ENCODE measurements at places on chromosomes 4 and X.

DNA sequence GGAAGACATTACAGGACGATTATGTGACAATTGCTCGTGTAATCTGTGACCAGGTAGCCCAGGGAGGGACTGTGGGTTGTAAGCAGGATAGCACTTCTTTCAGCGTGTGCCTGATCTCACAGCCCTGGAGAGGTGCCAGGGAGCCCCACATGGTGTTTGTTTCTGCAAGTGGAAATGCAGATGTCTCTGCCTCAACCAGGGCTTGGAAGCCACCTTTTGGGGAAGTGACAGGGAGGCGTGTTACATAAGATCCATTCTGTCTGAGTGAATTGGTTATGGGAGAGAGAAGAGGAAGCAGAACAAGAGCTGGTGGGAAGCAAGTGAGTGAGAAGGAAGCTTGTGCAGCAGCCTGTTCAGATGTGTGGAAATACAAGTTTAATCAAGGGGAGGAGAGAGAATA lies 104.5 kb upstream of the GATB start:
- DNase-seq = no peak

- DNase-seq = peak; percentile 59
Measured at GRCh38 chr4:170025523-170026252, 507 bp downstream of the MFAP3L start.

GRCh38 chrX:25810202-25810601 lies 327.9 kb upstream of the MAGEB18 start:
- DNase-seq = no peak

DNA sequence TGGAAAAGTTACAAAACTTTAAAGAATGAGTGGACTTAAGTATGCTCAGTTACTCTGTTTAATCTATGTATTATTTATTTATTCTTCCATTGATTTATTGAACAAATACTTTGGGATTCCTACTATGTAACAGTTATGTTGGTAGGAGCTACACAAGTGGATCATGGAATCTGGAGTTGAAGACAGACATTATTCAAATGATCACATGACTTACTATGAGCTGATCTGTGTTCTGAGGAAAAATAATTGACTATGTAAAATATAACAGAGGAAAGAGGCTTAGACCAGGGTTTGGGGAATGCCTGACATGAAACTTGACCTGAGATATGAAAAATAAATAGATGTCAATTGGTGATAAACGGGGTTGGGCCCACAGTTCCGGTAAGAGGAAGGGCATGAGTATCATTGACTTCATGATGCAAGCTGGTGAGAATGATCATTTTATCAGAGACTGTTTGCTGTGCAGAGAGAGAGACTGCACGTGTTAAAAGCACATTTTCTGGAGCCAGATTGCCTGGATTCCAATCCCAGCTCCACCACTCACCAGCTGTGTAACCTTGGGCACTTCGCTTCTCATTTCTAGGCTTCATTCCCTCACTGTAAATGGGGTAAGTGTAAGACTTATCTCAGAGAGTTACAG lies 179.0 kb downstream of the SPCS3 start:
- DNase-seq = no peak

DNA sequence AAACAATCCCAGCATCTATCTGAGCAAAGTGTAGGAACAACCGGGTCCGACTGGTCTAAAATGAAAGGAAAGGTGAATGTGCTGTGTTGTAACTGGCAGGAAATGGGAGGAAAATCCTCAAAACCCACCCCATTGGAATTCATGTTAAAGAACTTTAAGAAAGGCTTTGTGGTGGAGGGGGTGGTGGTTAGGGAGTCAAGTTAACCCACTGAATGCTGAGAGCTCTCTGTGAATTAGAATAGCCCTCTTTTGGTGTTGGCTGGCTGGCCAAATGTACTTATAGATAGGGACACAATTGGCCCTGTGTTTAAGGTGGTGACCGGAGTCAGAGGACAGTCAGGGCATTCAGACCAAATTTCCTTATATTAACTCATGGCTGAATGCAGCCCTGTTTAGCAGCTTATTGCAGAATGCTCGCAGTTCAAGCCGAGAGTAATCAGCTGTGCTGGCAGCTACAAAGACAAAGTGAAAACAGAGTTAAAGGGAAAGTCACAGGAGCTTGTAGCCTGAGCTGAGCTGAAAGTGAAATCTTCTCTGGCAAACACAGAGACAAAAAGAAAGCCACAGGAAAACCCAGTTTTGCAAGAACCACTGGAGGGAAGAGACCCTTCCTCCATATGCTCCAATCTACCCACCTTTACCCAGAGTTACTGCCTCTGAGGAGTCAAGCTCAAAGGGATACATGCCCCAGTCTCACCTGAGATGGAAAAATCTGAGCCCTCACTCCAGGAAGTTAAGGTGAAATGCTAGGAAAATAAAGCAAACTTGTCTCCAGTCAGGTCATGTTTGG lies 38.5 kb upstream of the UGT2B7 start:
- DNase-seq = no peak

- no peak for DNase-seq
Measured at GRCh38 chr4:159177265-159178150, 74.6 kb downstream of the RAPGEF2 start.

DNA sequence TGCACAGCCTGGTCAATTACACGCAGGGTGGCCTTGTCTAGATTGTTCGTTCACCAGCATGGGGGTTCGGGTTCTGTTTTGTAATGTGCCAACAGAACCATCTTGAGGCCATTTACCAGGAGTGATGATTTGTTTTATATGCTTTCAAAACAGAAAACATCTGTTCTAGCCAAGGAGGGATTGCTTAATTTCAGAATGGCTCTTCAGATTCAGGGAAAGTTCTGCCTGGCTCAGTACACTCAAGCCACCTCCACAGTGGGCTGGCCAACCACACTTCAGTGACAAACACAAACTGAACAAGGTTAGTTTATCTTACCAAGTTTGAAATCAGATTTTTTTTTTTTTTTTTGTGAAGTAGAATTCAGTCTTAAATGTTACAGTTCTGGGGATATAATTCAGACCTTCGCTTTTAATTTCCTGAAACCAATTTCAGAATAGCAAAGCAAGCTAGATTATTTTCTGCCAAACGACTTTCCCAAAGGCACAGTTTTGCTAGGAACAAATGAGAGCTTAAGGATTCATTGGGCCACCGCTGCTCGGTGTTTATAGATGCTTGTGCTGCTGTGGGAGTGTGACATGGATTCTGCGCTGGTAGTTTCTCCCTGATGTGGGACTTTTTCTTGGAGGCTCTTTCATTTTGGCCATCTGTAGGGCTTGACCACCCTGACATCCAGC lies 23.4 kb downstream of the SMS start:
- DNase-seq = no peak

DNA sequence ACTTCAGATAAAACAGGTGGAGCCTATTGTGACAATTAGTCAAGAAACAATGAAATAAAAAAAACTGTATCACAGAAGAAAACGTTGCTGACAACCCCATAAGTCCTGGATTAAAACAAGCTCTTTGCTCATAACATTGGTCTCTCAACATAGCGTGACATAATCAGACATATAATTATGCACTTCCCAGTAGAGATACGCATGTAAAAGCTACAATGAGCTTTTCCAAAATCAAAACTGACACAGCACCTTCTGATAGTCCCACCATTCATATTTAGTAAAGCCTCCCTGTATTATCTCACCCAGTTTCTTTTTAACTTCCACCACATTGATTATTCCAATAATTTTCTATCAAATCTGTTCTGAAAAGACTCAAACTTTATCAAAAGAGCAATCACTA lies 372.1 kb upstream of the SMIM31 start:
- DNase-seq = no peak

DNA sequence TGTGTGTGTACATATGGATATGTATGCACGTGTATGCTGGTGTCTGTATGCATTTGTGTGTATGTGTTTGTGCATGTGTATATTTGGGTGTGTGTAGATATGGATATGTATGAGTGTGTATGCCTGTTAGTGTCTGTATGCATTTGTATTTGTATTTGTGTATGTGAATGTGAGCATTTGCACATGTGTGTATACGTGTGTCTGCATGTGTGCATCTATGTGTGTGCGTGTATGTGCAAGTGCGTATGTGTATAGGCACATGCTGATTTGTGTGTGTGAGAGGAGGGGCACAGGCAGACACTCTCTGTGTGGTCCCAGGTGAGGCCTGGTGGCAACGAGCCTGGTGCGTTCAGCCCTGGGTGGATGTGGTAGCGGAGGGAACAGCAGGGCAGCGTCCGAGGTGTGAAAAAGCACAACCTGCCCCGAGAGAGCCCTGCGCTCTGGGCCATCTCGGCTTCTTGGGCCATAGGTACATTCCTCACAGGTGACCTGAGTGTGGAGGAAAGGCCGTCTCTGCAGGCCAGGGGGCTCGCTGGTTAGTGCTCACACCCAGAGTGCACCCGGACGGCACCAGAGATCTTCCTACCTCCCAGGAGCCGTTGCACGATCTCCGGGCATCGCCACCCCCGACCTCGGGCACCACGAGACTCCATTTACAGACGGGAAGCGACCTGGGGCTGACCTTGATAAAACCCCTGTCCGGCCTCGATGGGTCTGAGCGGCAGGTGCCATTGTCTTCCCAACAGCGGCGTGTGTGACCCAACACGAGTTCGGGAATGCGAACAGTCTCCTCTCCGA lies 45.0 kb downstream of the ASMT start:
- no peak for DNase-seq

DNA sequence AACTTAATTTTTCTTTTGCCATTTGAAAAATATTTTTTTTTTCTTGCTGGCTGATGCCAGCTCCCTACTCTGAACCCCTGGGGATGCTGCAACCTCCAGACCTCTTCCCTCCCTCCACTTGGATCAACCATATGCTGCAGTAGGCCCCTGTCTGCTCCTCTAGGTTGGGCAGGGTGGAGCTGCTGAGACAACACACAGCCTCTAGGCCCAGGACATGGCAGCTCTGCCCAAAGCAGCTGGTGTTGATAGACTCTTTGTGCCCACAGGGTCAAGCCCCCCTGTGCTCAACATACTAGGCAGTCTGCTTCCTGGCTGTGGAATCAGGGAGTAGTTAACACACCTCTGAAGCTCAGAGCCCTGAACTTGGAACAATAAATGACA lies 19.9 kb upstream of the CLNK start:
- DNase-seq = no peak

DNA sequence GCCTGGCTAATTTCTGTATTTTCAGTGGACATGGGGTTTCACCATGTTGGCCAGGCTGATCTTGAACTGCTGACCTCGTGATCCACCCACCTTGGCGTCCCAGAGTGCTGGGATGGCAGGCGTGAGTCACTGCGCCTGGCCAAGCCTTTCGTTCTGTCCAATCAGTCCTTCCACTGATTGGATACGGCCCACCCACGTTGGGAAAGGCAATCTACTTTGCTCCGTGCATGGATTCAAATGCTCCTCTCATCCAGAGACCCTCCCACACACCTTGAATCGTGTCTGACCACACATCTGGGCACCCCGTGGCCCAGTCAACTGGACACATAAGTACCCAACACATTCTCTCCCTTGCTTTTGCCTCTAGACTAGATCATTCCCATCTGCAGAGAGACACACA lies 74.9 kb downstream of the CRLF2 start:
- no peak for DNase-seq

DNA sequence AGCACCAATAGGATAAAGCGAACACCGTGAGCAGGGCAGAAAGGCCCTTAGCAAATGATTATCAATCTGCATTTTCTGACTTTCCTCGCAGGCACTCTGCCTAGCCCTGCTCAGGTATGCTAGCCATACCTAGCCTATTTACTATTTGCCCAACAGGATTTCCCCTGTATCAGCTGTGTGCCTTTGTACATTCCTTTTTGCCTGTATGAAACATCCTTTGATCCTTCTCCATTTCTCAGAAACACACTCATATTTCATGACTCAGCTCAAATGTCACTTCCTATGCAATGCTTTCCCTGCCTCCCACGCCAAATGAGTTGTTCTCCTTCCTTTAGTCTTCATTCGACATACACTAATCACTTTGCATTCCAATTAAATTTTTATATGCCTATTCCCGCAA lies 37.2 kb downstream of the PCDH7 start:
- DNase-seq = no peak

DNA sequence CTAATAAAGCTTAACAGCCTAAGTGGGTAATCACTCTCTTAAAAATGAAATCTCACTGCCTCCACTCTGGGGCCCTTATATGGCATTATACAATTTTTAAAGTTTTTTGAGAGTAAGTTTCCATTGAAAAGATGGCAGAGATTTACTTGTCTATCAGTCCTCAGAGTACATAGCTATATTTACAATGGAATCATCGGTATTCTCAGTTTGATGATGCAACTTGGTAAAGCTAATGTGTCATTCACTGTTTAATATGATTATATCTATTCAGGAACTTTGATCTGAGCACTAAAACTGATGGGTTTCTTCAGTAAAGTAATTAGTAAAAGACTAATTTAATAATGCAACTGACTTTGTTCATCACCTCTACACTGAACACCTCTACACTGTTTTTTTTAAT lies 51.6 kb downstream of the CT47B1 start:
- DNase-seq = no peak

- no peak for DNase-seq
Measured at GRCh38 chr4:41364876-41365275, 108.1 kb downstream of the UCHL1 start.

- DNase-seq = peak; percentile 69
Measured at GRCh38 chrX:49291615-49292337, 11.7 kb upstream of the GAGE10 start.

GRCh38 chrX:93594780-93595179 lies 78.6 kb downstream of the NAP1L3 start:
- no peak for DNase-seq

DNA sequence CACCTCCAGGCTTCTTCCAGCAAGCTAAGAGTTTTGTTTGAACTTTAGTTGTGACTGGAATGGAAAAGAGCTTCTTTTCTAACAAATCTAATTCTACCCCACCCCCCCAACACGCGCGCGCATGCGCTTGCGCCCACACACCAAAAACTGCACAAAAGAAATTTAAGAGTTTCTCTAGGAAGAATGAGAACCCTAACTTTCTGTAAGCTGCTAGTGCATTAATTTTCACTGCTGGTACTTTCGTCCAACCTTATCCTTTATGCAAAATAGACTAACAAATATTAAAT lies 9.0 kb upstream of the INTU start:
- peak; percentile 29 for DNase-seq

GRCh38 chr4:161815841-161816240 lies 348.0 kb downstream of the FSTL5 start:
- DNase-seq = no peak

DNA sequence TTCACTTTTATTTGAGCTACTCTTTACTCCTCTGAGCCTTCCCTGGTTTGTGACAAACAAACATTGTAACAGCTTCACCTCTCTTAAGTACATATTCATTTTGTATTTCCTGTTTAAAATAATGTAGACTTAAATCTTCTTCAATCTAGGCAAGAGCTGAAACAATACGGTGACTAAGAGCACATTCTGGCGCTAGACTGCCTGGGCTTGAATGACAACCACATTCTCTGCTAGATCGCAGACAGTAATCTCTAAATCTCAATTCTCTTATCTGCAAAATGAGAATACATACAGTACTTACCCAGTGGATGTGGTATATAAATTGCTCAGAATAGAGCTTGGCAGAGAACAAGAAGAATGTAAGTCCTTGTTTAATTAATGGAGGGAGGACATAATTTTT lies 144.8 kb downstream of the ARAP2 start:
- DNase-seq = no peak

- peak; percentile 60 for DNase-seq
Measured at GRCh38 chrX:153598541-153599191, at the start of gene CCNQ. Gene CCNQ (minus strand): TSS chrX:153599139. CDS start chrX:153599073, 66 bp downstream.

- no peak for DNase-seq
Measured at GRCh38 chr4:2787230-2788100, 5.4 kb upstream of the SH3BP2 start.

- no peak for DNase-seq
Measured at GRCh38 chr4:15690020-15690809, 8.6 kb downstream of the FAM200B start.

All from erythroblast (primary cell).